Esophagus mucosa (tissue), 1 donor: ENCODE measurements at places on chromosomes 13 and 19. TPM values are rescaled to one million over a fixed set of nuclear protein-coding genes. Genes with fewer than 3 reads are reported as not detected.

DNA sequence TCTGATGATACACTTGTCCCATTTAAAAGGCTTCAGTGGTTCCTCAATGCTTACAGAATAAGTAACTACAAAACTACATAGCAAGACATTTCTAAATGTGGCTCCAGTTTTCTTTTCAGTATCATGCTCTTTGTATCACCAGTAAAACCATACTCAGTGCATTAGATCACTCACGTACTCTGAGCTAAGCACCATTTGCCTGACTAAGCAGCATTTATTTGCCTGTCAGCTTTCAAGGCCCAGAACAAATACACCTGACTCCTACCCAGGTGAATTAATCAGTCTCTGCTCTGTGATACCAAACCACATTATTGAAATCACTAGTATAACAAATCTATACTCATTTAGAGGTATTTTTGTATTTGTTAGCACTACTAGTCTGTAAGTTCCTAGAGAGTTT lies 47.4 kb upstream of the PCDH20 start:
- no peak for ATAC-seq

Gene EXOC3L2
- 1.1 TPM for total RNA-seq

GRCh38 chr13:86135856-86136255 lies 336.6 kb upstream of the SLITRK6 start:
- no peak for ATAC-seq

- no peak for ATAC-seq
These were observed 1.0 kb downstream of the EPOR start for GRCh38 chr19:11382898-11383705.

Gene NPAS1
- 0.52 TPM for total RNA-seq

Gene SLC8A2
- 0.12 TPM for total RNA-seq

Gene CIRBP
- total RNA-seq = 172 TPM

GRCh38 chr19:46726971-46727501 lies 10.1 kb upstream of the PRKD2 start:
- ATAC-seq = no peak

Gene POU2F2
- 1.00 TPM for total RNA-seq

GRCh38 chr19:47790398-47790814 lies 11.9 kb downstream of the SELENOW start:
- ATAC-seq = peak; percentile 62

GRCh38 chr13:63605962-63606361 lies 2190.3 kb upstream of the PCDH20 start:
- no peak for ATAC-seq

Gene VN1R4
- total RNA-seq = not detected

GRCh38 chr13:37914781-37915391 lies 45.3 kb upstream of the TRPC4 start:
- no peak for ATAC-seq

DNA sequence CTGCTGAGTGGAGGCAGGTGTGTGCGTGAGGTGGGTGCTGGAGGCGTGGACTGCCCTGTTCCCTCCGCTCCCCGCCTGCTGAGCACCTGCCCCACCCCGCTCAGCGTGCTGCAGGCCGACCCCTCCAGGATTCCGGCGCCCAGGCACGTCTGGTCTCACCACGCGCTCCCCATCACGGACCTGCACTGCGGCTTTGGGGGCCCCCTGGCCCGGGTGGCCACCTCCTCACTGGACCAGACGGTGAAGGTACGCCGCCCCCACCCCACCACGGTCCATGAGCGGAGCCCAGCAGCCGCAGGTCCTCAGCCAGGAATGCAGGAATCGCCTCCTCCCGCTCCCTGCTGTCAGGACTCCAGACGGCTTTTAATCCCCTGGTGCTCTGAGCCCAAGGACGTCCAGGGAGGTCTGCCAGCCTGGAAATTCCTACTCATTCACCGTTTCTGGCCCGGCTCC lies 6.0 kb downstream of the WDR18 start:
- ATAC-seq = no peak

- no peak for ATAC-seq
These were observed 784 bp downstream of the PIBF1 start for GRCh38 chr13:72782717-72783116.

DNA sequence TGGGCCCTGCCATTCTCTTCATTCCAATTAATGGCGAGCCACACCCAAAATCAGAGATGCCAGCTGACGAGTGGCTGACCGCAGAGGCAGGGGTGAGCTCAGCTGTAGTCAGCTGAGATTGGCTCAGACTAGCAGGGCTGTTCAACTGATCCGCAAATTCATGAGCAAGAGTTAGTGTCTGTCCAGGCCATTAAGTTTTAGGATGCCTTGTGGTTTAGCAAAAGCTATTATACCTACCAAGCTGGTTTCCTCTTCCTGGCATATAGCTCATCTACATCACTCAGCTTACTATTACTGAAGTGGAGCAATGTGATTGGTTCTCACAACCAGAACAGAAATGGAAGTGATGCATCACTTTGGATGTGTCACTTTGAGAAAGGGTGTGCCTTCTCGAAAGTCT lies 148.7 kb downstream of the NALCN start:
- no peak for ATAC-seq

Gene BEST2
- not detected for total RNA-seq

GRCh38 chr13:76607866-76608265 lies 278.3 kb downstream of the KCTD12 start:
- ATAC-seq = no peak

- no peak for ATAC-seq
These were observed 213.3 kb downstream of the MZT1 start for GRCh38 chr13:72514146-72514545.

DNA sequence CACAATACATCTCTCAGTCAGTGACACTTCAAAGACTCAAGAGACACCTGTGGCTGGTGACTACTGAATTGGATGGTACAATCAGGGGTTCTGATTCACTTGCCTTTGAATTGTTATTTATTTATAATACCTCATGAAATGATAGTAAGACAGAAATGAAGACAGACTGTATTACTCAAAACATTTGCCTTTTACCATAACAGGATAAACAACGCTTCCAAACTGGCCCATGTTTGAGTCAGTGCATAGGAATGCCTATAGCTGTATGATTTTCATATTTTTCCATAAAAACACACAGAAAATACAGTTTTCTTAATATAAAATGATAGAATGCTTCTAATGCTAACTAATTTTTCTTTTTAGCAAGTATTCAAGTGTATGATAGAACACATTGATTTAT lies 59.5 kb upstream of the FGF14 start:
- no peak for ATAC-seq

GRCh38 chr13:34555988-34556387 lies 386.1 kb upstream of the NBEA start:
- no peak for ATAC-seq

- peak; percentile 68 for ATAC-seq
These were observed 7.5 kb upstream of the SBNO2 start for GRCh38 chr19:1181606-1182005.

Gene ZNF136
- total RNA-seq = 2.0 TPM

GRCh38 chr19:55153652-55154264 lies 3.8 kb downstream of the TNNI3 start:
- ATAC-seq = no peak

Gene TMEM221
- total RNA-seq = not detected

Gene ZNF723
- not detected for total RNA-seq

DNA sequence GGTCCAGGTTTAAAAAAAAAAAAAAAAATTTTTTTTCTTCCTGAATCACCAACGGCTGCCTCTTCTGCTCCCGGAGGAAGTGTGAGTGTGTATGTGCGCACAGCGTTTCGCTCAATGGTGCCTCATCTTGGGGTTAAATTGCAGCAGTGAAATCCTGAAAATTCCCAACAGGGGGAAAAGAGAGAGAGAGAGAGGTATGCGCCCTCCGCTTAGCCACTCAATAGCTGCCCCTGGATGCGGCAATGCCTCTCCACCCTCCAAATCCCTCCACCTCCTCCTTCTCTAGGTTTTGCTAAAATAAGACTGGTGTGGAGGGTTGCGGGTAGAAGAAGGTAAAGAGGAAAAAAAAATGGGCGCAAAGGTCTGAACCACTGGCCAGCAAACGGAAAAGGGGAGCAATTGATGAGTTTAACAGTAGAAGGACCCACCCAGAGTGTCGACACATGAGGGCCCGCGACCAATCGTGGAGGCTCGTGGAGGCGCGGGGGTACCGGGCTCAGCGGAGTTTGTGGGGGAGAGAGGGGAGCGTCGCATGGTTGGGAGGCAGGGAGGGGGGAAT lies 853 bp upstream of the CACNA1A start:
- ATAC-seq = no peak

DNA sequence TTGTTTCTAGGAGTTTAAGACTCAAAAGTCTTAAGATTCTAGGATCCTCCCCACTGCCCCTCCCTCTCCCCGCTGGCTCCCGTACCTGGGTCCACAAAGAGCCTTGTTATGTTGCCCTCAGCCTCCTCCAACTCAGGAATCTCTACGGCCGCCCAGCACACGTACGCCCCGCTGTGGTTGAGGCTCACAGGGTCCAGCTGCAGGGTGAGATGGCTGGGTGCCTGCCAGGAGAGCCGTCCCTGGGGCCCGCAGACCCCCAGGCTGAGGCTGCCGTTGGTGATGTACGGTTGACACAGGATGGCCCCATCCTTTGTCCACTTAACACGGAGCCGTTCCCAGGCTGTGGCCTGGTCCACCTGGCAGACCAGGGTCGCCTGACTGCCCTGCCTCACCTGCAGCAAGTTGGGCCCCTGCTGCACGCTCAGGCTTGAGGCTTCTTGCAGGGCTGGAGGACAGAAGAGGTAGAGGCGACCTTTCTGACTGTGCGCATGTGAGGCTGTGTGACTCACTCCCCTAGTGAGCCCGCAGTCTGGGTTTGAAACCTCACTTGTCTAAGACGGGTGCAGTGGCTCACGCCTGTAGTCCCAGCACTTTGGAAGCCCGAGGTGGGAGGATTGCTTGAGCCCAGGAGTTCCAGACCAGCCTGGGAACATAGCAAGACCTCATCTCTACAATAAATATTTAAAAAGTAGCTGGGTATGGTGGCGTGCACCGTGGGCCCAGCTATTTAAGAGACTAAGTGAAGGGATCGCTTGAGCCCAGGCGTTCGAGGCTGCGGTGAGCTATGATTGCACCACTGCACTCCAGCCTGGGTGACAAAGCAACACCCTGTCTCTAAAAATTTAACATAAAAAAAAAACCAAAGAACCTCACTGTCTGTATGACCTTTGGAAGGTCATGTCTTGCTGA lies 4.0 kb downstream of the TMIGD2 start:
- ATAC-seq = peak; percentile 28

Gene ZNF709
- total RNA-seq = 0.52 TPM

- peak; percentile 3 for ATAC-seq
These were observed 9.0 kb upstream of the JUND start for GRCh38 chr19:18290302-18291018.

DNA sequence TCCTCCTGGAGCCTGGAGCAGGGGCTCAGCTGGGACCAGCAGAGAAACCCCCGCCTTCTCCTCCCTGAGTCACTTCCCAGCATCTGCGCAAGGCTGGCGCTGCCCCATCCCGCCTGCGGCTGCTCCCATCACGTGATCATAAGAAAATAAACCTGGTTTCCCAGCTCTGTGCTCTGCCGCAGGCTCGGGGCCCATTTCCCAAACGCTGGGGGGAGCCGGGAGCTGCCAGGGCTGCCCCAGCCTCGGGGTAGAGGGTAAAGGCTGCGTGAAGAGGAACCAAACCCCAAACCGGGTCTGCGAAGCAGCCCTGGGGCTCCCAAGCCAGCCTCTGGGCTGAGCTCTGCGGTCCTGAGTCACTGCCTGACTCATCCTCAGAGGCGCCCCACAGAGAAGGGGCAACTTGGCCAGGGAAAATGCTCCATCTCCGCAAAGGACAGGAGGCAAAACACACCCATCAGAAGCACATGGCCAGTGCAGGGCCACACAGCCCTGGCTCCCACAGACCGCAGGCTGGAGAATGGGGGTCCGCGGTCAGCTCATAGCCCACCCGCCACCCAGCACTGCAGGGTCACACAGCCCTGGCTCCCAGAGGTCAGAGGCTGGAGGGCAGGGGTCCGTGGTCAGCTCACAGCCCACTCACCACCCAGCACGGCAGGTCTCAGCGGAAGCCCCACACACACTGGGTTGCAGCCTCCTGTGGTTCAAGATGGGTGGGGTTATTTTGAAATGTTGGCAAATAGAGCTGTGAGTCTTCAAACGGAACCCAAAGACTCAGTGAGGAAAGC lies 67.1 kb downstream of the RASA3 start:
- peak; percentile 87 for ATAC-seq

Gene VSTM2B
- total RNA-seq = not detected

DNA sequence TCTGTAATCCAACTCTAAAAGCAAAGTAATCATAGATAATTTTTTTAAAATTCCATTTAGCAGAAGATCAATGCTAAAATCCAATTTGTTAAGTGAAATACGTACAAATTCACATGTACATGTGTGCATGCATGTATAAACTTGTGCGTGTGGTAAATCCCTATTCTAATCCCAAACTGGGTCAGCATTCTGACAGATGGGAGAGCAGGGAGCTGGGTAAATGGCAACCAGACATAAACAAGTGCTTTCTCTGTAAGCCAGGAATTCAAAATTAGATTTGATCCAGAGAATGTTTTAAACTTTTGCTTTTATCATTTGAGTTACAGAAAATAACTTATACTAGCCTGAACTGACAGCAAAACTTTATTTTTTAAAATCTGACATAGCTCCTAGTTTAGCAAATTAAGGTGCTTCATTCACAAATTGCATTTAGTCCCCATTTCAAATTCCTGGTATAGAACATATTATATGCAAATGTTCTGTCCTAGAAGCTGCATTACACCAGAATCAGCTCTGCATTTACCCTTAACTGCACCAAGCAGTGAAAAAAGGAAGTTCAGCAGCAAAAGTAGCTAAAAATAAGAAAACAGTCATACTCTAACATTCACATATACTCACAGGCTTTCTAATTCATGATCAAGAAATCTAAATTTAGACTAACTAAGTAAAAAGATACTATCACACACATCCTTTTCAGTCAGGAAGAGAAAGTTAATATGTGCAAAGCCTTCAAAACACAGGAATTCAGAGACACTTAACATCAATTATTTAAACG lies 32.6 kb downstream of the UBL3 start:
- no peak for ATAC-seq

GRCh38 chr13:97028441-97029299 lies 34.4 kb upstream of the OXGR1 start:
- no peak for ATAC-seq

GRCh38 chr19:48394331-48395169 lies 1.1 kb downstream of the GRIN2D start:
- ATAC-seq = no peak

GRCh38 chr19:6925801-6926751 lies 38.7 kb downstream of the ADGRE1 start:
- no peak for ATAC-seq

DNA sequence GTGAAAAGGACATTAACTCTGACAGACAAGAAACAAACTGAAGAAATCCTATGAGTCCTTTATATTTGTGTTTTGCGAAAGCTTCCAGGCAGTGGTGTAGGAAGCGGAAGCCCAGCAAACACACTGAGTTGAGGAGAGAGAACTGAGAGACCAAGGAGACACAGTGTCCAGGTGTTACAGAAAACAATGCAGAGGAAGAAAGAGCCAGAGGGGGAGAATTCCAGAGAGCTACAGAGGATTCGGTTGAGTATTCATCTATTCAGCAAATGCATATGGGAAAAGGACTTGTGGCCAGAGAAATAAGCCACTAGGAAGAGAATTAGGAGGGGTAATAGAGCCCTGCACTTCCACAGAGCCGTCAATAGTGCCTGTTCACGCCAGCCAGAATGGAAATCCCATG lies 183.5 kb downstream of the LIG4 start:
- ATAC-seq = no peak
